NCI-H2029 treated with DMSO at 0.1 percent for 48 hours (cell line): ENCODE measurements at places on chromosomes 3 and 15.

DNA sequence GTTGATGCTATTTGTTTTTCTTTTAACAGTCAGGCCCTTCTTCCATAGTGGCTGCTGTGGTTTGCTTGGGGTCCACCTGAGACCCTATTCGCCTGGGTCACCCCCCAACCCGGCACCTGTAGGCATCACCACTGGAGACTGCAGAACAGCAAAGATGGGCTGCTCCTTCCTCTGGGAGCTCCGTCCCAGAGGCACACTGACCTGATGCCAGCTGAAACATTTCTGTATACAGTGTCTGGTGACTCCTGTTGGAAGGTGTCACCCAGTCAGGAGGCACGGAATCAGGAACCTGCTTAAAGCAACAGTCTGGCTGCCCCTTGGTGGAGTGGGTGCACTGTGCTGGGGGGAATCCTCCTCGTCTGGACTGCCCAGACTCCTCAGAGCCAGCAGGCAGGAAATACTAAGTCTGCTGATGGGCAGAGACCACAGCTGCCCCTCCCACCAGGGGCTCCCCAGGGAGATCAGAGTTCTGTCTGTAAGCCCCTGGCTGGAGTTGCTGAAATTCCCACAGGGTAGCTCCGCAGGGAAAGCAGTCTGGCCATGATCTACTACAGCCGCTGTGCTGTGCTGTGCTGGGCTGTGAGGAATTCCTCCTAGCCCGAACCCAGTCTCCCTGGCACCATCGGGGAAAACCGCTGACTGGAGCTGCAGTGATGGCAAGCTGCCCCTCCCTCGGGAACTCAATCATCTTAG, 248.2 kb downstream of the TBC1D5 start:
- no peak for DNase-seq

DNA sequence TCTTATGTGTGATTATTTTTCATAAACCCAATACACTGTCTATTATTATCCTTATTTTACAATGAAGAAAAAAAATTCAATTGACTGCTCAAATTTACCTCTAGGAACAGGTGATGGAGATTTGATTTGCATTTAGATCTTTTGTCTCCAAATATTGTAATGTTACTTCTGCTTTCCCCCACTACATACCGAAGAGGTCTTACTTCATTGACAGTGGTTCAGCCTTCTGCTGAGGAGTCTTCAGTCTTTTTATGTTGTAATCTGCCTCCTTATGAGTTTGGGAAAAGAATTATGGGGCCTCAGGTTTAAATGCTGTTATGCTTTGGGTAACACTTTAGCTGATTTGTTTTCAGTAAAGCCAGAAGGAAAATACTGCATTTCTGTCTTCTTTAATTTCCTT, 199.5 kb downstream of the LPP start:
- no peak for DNase-seq

GRCh38 chr3:195221876-195222617, 48.9 kb downstream of the XXYLT1 start:
- DNase-seq: no peak

GRCh38 chr3:56379723-56380287, 88.5 kb downstream of the ERC2 start:
- no peak for DNase-seq

GRCh38 chr15:48190932-48191573, 412 bp upstream of the CTXN2 start:
- no peak for DNase-seq

GRCh38 chr3:86867982-86868381, 123.0 kb downstream of the VGLL3 start:
- no peak for DNase-seq

DNA sequence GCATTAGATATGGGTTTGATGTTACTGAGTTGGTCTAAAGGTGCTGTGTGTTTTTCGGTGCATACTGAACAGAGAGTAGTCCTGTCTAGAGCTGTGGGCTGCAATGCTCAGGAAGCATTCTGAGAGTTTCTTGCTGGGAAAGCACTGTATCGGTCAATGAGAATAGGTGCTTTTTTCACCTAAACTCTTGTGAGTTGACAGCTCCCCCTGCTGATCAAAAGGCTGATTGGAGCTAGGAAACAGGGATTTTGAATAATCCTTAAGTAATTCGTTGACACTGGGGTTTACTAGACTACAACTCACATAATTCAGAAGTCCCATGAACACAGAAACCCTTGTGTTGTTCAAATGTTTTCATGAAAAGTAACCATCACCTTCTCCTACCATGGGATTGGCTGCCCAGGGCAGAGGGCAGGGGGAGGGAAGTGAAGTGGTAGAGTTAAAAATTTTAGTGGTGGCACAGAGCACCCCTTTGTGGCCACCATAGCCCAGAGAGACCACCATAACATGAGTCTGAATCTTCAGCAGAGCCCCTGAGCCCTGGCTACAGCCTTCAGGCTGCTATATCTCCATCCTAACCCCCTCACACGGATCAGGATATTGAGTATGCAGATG, 13.0 kb upstream of the MANF start:
- DNase-seq: no peak

GRCh38 chr15:91704343-91704742, 149.2 kb upstream of the SLCO3A1 start:
- no peak for DNase-seq

DNA sequence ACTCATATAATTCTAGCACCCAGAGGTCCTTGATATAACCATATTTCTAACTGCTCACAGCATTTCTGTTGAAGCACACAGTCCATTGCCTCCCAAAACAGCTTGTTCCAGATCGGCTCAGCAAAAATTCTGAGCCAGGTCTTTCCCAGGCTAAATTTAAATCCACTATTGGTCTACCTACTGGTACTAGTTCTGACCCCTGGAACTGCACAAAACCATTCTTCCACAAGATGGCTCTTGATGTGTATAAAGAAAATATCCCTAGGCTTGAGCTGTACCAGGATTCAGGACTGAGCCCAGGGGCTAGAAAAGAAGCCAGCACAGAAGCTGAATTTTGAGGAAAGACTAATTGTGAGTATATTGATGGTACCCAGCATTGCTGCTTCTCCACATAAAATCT, 75.4 kb upstream of the ABHD17C start:
- no peak for DNase-seq

DNA sequence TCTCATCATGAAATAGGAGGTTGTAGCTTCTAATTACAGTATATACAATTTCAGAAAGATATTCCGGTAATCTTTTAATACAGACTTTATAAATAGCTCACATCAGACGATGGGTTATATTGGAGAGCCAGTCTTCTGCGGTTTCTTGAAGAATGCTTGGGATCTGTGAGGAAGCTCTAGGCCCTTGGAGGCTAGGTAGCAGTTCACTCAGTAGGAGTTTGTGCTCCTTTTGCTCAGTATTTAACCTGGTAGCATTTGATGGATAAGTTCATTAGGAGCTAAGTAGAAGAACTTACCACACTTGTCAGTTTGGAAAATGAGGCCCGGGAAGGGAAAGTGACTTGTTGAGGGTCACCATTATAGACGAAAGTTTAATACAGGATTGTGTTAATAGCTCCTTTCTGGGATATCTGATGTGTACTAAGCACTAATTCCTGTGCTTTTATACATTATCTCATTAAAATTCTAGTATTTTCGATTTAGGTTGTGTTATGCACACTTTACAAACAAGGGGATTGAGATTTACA, 2.8 kb downstream of the FNDC3B start:
- no peak for DNase-seq

GRCh38 chr15:41882689-41883483, 11.0 kb downstream of the SPTBN5 start:
- no peak for DNase-seq

DNA sequence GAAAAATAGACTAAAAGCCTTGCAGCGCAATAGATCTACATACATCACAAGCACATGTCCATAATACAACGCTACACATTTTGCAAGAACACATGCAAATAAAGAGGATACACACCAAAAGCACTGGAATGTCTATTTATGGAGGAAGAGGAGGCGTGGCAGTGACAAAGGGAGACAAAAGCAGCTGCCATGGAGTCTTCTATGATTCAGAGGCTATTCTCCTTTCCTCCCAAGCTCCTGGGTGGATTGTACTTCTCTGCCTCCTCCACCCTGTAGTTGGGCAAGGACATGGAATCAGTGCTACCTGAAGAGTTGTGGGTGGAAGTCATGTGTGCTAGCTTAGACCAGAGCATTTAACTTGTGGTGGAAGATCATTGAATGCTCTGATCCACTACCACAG, 57.9 kb upstream of the ABHD2 start:
- DNase-seq: no peak

DNA sequence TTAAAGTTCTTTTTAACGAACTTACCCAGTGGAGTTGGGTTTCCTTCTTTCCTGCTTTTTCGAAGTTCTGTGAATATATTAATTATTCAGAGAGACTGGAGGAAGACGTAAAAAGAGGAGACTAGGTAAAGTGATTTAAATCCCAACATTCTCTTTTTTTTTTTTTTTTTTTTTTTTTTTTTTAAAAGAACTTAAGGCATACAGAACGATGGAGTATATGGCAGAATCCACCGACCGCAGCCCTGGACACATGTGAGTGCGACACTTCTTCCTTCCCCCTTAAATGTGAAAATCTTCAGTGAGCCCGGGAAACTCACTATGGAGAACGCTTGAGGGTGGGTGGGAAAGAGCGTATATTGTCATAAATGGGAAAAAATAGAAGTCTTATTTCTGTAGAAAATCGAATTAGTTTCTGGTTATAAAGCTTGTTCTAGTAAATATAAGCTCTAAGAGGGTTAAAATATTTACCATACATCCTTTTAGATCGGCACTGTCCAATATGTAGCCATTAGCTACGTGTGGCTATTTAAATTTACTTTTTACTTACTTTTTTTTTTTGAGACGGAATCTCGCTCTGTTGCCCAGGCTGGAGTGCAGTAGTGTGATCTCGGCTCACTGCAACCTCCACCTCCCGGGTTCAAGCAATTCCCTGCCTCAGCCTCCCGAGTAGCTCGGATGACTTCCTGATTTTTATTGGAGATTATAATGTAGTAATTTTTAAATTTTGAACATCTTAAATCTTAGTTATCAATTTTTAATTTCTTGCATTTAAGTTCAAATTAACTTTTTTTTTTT, 892 bp downstream of the NMD3 start:
- no peak for DNase-seq

- DNase-seq: no peak
These were observed 22.6 kb upstream of the NR2F2 start for GRCh38 chr15:96307856-96308394.

- DNase-seq: peak; percentile 98
These were observed 189.0 kb upstream of the HES1 start for GRCh38 chr3:193946945-193947344.

- no peak for DNase-seq
These were observed 69.3 kb upstream of the PRR23C start for GRCh38 chr3:139113993-139114375.

GRCh38 chr15:86328658-86329057, 249.0 kb downstream of the AGBL1 start:
- no peak for DNase-seq

DNA sequence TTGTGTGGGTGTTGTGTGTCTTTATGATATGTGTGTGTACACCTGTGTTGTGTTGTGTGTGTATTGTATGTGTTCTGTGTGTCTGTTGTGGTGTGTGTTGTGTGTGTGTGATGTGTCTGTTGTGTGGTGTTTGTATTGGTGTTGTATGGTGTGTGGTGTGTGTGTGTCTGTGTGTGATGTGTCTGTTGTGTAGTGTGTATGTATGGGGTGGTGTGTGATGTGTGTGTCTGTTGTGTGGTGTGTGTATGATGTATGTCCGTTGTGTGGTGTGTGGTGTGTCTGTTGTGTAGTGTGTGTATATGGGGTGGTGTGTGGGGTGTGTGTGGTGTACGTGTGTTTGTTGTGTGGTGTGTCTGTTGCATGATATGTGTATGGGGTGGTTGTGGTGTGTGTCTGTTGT, 46.6 kb downstream of the ZDHHC19 start:
- DNase-seq: no peak

GRCh38 chr3:171320750-171321558, 139.3 kb downstream of the TNIK start:
- peak; percentile 14 for DNase-seq

GRCh38 chr15:80455051-80455648, 51.0 kb downstream of the ARNT2 start:
- no peak for DNase-seq

- DNase-seq: no peak
These were observed 236.8 kb downstream of the OPA1 start for GRCh38 chr3:193829781-193830180.

- no peak for DNase-seq
These were observed 479.6 kb upstream of the EPHA6 start for GRCh38 chr3:96334779-96335178.

DNA sequence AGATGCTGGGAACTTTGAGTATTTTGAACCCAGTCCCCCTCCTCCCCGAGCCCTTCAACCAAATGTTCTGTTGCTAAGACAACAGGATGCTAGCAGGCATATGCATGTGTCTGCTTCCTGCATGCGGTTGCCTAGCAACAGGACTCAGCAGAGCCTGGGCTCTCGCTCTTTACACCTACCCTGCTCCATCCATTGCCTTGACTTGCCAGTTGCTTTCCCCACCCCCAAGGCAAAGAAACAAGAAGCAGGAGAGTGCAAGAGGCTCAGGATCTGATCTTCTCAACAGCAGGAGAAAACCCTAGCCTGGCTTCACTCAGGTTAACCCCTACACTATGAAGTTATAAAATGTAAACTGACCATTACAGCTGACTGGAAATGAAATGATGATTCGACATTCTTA, 393.0 kb downstream of the IGSF11 start:
- DNase-seq: no peak

- no peak for DNase-seq
These were observed 37.7 kb downstream of the MUC4 start for GRCh38 chr3:195773956-195774537.

- no peak for DNase-seq
These were observed 4.6 kb downstream of the STIMATE start for GRCh38 chr3:52892625-52893311.

GRCh38 chr15:57395292-57395691, 19.0 kb downstream of the CGNL1 start:
- DNase-seq: no peak

GRCh38 chr15:100105101-100105500, 236.7 kb downstream of the ADAMTS17 start:
- no peak for DNase-seq

- DNase-seq: no peak
These were observed 66.2 kb downstream of the THRB start for GRCh38 chr3:24428481-24428880.

DNA sequence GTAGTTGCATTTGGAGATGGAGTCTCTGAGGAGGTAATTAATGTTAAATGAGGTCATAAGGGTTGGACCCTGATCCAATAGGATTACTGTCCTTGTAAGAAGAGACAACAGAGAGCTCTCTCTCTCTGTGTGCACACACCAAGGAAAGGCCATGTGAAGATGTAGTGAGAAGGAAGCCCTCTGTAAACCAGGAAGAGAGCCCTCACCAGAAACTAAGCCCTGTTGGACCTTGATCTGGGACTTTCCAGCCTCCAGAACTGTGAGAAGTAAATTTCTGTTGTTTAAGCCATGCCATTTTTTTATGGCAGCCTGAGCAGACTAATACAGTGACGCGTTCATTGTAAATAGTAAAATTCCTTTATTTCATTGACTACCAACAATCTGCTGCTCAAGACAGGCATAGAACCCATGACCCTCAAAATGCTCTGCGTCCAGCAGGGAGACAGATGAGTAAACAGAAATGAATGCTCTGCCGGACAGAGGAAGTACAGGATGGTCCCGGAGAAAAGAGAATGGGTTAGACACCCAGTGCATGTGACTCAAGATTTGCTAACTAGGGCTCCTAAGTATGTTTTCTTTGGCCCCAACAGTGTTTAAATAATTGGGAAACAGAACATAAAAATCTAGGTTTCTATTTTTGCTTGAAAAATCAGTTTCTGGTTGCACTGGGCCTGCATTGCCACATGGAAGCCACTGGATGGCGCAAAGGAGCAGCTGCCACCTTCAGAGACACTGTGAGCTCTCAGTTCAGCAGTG, 37.9 kb upstream of the TNFAIP8L3 start:
- DNase-seq: no peak
